Neural crest cell (in vitro differentiated cells): ENCODE measurements at places on chromosomes 5 and 9. TPM values are rescaled to one million over a fixed set of nuclear protein-coding genes. Genes with fewer than 3 reads are reported as not detected.

Gene FAM78A
- 3.8 and 4.4 TPM in 2 replicates for total RNA-seq

DNA sequence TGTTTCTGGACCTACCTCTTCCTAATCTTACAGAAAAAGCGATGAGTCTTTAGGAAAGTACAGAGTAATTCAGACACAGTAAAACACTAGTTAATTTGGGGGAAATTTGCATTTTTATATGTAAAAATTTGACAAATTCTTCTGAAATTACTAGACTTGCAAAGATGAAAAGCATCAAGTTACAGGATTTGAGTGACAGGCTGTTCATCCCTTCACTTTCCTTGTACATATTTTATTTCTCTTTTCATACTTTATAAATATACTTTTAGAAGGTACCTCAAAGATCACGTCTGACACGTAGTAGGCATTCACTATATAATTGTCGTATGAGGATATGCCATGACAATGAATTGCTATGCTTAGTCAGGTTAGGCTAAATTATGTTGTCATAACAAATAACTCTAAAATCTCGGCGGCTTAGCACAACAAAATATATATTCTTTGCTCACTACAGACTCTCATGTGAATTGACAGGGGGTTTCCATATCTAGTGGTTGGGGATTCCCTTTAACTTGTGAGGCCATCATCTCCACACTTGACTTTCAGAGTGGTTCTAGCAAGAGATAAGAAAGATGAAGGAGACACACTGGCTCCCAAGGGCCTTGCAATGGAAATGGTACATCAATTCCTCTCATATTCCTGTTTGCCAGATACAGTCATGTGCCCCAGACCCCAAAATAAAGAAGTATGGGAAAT, 154.1 kb upstream of the TUT7 start:
- DNase-seq: no peak

DNA sequence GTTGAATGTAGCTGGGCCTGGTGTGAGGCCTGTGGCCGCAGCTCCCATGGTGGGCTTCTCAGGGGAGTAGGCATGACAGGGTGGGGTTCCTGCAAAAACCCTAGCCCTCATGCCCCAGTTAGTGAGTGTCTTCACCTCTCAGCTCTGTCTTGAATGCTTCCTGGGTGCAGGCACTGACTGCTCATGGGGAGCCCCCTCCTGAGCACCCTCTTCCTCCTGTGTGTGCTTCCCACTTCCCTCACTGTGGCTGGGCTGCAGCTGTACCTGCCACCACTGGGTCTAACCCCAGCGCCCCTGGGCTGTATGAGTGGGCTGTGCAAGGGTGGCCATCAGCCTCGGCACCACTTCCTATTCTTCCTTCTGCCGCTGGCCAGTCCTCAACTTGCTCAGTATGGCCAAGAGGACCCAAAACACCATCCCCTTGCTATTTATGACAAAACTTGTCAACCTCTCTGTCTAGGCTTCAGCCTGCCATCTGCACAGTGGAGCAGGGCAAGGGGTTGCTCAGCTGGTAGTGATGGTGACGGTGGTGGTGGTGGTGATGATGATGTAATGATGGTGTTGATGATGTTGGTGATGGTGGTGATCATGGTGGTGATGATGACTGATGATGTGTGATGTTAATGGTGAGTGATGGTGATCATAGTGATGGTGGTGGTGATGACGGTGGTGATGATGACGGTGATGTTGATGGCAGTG, 67.5 kb downstream of the RXRA start:
- no peak for DNase-seq

Gene S1PR3
- 7.5 and 7.9 TPM in 2 replicates for total RNA-seq

GRCh38 chr5:134226441-134227192, 744 bp upstream of the PPP2CA start:
- DNase-seq: no peak

DNA sequence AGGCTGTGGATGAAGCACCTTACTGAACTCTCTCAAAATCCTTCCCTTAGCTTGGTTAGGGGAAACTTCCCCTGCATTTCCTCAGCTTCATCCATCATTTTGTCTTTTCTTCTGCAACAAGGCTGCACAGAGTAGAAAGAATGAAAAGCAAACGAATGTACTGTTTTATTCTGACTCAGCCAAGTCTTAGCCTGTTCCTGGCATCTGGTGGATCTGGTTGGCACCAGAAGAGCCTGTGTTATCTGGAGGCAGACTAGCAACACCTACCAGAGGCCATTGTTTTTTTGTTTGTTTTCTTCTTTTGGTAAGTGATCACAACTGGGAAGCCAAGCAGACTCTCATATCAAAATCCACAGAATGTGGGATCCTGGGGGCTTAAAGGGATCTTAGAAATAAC, 200.7 kb downstream of the FANCC start:
- no peak for DNase-seq

- DNase-seq: no peak
These were observed 53.6 kb downstream of the PDCD1LG2 start for GRCh38 chr9:5563886-5564285.

DNA sequence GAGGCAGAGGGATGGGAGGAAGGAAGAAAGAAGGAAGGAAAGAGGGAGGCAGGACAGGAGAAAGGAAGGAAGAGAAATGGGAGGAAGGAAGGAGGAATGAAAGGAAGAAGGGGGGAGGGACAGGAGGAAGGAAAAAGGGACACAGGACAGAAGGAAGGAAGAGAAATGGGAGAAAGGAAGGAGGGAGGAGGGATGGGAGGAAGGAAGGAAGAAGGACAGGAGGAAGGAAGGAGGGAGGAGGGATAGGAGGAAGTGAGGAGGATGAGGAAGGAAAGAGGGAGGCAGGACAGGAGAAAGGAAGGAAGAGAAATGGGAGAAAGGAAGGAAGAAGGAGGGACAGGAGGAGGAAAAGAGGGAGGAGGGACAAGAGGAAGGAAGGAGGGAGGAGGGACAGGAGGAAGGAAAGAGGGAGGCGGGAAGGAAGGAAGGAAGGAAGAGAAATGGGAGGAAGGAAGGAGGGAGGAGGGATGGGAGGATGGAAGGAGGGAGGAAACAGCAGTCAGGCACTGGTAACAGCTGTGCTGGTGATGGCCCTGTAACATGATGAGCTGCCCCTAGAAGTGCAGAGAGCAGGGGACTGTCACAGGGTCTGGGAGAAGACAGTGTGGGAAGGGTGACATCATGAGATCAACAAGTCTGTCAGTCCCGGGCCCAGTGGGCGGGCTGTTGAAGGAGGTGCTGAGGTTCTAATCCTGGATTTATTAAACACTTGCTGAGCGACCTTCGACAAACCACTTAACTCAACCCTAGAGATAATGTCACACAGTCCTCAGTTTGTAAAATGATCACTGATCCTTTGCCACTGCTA, 10.7 kb upstream of the IRX1 start:
- DNase-seq: no peak

GRCh38 chr5:8765886-8766285, 780.0 kb downstream of the SEMA5A start:
- no peak for DNase-seq

Gene SAP30L
- total RNA-seq: 46.3 and 49.2 TPM in 2 replicates

DNA sequence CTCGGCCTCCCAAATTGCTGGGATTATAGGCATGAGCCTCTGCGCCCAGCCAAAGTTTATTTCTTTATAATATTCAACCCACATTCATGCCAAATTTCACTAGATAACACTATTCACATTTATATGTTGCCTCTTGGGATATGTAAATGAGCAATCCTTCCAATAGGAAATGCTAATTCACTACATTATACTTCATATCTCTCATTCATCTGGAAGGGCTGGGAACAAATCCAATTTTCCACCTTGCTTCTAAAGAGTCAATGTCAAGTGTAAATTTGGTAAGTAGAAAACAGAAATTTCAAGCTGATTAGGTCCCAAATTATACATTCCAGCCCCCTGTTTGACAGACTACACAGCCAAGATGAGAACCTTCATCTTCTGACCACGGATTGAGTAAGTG, 385.5 kb downstream of the GLIS3 start:
- no peak for DNase-seq

Gene GTF3C5
- total RNA-seq: 105 and 108 TPM in 2 replicates

DNA sequence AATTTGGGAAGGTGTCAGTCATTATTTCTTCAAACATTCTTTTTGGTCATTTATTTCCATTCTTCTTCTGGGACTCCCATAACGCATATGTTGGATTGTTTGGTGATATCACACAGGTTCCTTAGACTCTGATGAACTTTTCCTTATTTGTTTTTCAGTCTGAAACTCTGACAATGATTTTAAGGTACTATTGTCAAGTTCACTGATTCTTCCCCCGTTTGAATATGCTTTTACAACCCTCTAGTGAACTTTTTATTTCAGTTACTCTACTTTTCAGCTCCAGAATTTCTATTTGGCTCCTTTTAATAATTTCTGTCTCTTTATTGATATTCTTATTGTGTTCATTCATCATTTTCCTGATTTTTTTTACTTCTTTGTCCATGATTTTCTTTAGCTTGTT, 92.5 kb upstream of the RORB start:
- DNase-seq: no peak

- no peak for DNase-seq
These were observed 244.8 kb upstream of the MPDZ start for GRCh38 chr9:13524245-13524644.

Gene RUSC2
- total RNA-seq: 17.4 and 20.1 TPM in 2 replicates

DNA sequence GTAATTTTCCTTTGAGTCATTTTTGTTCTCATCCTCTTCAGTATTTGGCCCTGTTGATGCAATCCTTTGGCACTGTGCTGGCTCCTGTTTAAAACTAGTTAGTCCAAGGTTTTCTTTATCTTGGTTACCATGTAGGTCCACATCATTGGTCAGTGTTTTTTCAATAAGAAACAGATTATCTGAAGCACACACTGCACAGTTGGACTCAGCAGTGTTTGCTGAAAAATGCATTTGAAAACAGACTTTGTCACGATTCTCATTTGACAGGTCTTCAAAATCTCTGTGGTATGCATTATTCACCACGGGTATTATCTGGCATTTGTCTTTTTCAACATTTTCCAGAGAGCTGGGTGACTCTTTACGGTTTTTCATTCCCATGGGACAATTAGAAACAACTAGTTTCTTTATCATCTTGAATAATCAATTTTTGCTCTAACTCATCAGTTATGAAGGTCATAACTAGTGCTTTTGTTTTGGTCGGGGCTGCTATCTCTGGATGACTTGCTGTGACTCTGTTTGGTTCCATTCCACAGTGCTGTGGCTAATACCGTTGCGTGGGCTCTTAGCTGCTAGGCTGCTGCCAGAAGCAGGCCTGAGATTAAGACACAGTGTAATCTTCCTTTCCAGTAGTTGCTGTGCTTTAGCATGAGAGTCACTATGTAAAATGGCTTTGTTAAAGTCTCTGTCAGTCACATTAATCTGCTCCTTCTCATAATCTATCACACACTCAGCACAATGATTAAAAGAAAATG, 36.2 kb downstream of the NUDT12 start:
- DNase-seq: no peak

Gene DNAJA1
- 252 and 254 TPM in 2 replicates for total RNA-seq

DNA sequence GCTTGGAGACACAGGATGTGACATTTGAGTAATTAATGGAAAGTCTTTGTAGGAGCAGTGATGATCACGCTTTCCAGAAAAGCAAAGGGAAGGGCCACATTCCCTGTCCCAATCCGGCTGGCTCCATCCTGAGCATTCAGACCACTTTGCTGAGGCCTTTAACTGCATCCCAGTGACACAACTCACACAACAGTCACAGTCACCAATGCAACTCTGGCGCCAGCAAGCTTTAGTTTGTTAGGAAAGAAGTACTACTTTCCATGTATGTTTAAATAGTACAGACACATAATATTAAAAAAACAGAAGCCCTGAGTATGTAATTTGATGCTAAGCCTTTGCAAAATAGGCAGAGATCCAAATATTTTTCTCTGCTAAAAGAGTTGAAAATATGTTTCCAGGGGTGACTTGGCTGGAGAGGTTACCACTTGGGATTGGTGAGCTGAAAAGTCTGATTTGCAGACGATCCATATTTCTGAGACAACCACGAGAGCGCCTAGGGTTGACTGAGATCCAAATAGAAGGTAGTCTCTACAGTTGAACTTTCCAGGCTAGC, 31.7 kb upstream of the GAS1 start:
- DNase-seq: no peak

- DNase-seq: no peak
These were observed 53.0 kb downstream of the ACTBL2 start for GRCh38 chr5:57429513-57430120.

Gene GARNL3
- 10.3 and 10.5 TPM in 2 replicates for total RNA-seq

GRCh38 chr5:93582677-93583438, at the start of gene NR2F1:
NR2F1 (plus strand) TSS chr5:93583222; CDS start chr5:93585024, 1,802 bp downstream.
- DNase-seq: peak; percentile 81

Gene GFRA3
- 8.5 and 9.7 TPM in 2 replicates for total RNA-seq

DNA sequence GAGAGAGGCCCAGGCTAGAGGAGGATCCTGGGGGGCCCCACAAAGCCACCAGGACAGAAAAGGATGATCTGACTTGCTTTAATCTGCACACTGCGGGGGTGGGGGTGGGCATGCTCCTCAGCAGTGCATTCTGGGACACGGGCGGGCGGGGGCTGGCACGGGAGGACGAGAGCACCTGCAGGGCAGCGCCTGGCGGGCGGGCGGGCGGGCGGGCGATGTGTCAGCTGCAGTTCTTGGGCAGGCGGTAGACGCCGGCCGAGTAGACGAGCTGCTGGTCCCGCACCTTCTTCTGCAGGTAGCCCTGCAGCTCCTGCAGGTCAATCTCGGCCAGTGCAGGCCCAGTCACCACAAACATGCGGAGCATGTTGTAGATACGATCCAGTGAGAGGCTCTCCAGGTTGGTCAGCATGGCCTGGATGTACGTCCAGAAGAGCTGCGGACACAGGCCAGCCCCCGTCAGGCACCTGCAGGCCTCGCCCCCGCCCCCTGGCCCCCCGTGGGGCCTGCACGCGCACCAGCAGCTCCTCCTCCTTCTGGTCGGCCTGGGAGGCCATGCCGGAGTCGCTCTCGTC, 3.0 kb upstream of the TMEM210 start:
- no peak for DNase-seq

DNA sequence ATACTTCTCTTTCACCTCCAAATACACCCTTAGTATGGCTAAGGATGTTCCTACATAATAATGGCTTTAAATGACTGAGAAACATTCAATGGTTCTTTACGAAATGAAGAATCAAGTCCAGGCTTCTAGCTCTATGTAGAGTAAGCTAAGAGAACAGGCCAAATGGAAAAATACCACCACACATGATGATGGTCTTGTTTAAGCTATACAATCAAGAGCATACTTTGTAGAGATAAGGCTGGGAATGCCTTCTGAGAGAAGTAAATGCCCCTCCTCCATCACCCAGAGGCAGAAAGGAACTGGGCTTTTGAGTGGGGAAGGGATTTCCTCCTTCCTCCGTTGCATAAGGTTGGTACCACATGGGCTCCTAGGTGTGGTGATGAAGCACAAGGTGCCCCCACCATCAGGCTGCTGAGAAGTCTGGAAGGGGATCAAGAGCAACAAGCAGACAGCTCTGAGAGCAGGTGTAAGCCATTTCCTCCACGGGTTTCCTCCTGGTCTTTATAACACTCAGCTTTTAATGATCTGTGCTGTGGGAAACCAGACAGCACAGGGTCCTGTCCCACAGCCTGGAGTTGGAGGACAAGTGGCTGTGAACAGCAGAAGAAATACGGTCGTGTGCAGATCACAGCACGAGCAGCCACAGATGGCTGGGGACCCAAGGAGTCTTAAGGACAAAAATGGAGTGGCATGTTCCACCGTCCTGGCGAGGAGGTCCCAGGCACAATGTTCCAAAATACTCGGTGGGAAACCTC, 396.9 kb downstream of the CTNND2 start:
- no peak for DNase-seq

GRCh38 chr5:138082033-138082432, 1.8 kb upstream of the WNT8A start:
- no peak for DNase-seq

- DNase-seq: no peak
These were observed 79.3 kb upstream of the MAP3K1 start for GRCh38 chr5:56735849-56736641.

Gene CARTPT
- not detected in 2 replicates for total RNA-seq

Gene GCNT4
- 0.39 and 0.56 TPM in 2 replicates for total RNA-seq
